ENCODE measurements at places on chromosomes 4 and X.

- no peak for DNase-seq
These were observed 19.7 kb downstream of the QDPR start for GRCh38 chr4:17492058-17492741.

- DNase-seq = no peak
These were observed 15.2 kb downstream of the RUFY3 start for GRCh38 chr4:70737006-70737405.

- no peak for DNase-seq
These were observed 279.2 kb downstream of the NR3C2 start for GRCh38 chr4:148162991-148163390.

DNA sequence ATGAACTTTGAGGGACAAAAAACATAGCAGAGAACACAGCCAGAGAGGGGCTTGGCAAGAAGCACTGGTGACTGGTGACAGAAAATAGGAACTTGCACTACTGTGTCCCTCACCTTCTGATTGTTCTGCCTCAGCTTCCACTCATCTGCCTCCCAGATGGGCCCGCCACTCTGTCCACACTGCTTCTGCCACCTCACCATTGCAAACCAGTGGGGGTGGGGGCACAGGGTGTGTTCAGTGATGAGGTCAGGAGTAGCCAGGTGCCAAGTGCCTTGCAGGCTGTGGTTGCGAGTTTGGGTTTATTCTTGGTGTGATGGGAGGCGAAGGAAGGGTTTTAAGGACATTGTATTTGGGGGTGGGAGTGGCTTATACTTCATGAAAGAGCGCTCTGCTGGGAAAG lies 9.1 kb upstream of the UBA1 start:
- DNase-seq = no peak

DNA sequence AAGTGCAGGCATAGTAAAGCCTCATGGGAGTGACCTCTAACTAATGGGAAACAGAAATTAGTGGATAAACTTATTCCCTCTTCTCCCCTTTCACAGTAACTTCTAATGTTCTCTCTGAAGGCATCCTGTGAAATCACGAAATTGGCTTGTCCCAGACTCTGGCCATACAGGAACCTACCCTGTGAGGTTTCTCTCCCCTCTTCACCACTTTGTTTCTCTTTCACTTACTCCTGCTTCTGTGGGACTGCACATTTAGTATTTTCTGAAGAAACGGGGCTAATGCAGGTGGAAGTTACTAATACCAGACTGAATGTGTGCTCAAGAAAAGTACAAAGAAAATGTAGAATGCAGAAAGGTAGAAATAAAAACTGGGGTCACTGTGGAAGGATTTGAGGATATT lies 20.0 kb downstream of the ZNF330 start:
- DNase-seq = no peak

DNA sequence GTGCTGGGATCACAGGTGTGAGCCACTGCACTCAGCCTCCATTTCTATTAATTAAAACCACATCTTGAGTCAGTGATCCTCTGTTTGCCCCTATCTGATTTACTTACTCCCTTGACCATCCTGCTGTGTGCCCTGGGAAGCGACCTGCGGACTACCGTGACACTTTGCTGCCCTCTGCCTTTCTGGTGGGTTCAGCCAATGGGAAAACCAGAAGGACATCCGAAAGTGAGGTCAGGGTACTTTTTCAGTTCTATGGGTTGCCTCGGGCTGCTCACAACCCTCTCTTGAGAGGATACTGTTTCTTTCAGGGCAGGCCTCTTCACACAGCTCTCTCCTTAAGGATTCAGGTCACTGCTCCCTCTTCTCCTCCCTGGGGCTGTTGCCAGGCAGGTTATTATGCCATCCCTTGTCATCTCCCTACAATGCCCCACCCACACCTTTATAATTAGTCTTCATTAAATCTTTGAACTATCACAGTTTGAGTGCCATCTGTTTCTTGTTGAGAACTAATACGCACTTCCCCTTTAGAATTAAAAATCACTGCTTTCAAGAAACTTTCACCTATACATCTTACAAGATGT lies 21.4 kb downstream of the PLAC8 start:
- no peak for DNase-seq

DNA sequence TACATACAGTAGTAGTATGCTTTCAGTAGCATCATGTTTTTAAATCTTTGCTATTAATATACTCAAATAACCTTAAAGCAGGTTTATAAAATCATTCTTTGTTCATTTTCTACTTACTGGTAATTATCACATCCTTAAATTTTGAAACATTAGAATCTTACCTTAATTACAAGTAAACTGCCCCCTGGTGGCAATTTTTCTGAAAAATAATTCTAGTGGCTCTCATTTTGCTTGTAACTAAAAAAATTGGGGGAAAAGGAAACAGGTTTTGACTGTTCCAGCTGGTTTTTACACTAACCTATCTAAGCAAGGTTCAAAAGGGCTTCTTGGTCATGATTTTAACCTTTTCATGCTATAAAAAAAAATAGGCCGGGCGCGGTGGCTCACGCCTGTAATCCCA lies 18.5 kb upstream of the DCAF4L1 start:
- no peak for DNase-seq

GRCh38 chr4:118318931-118319330 lies 33.9 kb downstream of the PRSS12 start:
- no peak for DNase-seq

- DNase-seq = peak; percentile 85
These were observed 98.8 kb downstream of the ANXA3 start for GRCh38 chr4:78650106-78651024.

DNA sequence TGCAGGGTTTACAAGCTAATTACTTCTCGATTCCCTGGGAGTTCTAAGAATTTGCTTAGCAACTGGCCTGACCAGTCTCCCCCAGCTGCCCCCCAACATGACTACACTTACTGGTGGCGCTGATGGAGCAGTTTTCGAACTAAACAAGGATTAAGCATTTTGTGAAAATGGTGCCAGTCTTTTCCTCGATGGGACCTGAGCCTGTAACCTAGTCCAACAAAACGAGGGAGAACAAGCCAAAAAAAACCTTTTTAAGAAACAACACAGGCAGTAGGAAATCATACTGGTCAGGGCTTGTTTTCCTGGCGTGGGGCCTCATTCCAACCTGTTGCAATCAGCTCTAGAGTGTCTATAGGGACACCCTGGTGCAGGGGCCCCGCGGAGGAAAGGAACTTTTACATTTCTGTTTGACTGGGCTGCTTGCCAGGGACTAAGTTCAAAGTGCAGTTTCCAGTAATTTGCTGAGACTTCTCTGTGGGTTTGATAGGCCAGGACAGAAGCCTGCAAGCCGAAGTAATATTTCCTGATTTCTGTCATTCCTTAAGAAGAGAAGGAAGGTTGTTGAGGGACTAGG lies 158.7 kb downstream of the SPRY1 start:
- peak; percentile 93 for DNase-seq

DNA sequence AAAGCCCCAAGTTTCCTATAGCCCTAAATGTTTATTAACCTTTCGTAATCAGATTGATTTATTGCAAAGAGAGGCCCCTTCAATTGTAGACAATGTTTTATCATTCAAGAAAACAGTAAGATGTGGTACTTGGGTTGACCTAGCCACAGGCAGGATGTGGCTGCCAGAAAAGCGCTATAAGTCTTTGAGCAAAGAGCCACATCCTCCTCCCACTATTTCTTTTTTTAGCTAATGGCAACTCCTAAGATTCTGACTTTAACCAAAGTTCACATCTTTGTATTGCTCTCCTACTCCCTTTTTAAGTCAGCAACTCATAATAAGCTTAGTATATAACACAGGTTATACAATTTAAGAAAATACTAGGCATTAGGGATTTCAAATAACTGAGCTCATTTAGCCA lies 70.7 kb upstream of the PPP3CA start:
- DNase-seq = no peak

DNA sequence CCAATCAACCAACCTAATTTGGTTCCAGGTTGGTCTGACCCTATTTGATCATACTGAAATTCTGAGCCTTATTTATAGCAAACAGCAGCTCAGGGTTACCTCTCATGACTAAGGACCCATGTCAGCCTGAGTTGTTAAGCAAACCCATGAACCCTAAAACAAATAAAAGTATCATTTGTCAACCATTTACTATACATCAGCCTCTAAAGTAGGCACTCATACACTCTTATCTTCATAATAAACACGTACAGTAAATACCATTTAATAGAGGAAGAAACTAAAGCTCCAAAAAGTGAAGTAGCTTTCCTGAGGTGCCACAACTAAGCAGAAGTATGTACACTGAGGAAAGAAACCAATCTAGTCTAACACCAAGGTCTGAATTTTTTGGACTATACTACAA lies 25.2 kb downstream of the MANBA start:
- no peak for DNase-seq

DNA sequence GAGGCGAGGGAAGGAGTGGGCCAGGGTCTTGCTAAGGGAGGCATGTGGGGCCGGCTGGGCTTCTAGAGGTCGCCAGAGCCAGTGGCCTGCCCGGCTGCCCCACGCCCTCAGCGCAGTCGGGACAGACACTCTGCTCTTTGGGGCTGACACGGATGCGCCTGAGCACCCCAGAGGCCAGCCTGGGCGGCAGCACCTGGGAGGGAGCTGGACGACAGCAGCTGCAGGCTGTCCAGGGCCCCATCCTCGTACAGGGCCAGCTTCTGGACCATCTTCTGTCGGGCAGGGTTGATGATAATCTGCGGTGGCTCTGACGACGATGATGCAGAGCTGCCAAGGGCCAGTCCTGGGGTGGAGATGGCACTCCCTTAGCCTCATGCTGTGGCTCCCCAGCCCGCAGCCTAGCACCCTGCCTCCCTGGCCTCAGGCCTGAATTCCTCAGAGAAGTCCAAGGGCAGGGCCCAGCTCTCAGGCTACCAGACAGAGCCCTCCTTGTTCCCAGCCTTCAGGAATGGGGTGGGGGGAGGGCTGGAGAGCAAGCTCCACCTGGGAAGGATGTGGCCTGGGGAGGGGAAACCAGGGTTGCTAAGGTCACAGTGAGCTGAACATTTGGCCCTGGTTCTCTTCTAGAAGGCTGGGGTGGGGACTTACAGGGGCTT lies 7.2 kb downstream of the IRAK1 start:
- DNase-seq = no peak

DNA sequence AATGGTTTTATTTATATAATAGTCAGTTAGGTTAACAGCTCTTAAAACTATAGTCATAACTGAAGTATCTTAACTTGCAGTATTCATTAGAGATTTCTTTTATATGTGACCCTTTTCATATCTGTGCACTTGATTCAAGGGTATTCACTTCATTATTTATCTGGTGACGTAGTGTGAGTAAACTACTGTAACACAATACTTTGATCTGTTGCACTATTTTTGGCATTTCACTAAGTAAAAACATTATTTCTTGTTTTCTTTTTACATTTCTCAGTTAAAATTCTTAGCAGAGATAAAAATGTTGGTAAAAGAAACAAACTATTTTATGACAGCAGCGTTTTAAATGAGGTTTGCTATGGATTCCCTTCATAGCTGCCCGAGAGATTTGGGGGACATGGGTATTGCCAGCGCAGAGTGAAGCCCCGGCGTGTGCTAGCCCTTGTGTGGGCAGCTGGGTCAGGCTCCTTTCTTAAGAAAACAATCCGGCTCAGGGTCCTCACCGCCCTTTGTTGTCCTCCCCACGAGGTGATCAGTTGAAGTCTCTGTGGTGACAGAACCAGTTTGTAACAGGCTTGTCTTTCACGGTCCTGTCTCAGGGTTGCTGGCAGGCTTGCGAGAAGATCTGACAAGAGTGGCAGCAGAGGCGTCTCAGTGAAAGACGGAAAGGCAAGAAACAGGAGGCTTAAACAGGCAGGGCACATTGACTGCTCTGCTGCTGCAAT lies 293.4 kb downstream of the BMPR1B start:
- DNase-seq = no peak

All from fibroblast of skin of left biceps (primary cell).